ENCODE measurements at places on chromosomes 3 and 15. TPM values are rescaled to one million over a fixed set of nuclear protein-coding genes. Genes with fewer than 3 reads are reported as not detected.

DNA sequence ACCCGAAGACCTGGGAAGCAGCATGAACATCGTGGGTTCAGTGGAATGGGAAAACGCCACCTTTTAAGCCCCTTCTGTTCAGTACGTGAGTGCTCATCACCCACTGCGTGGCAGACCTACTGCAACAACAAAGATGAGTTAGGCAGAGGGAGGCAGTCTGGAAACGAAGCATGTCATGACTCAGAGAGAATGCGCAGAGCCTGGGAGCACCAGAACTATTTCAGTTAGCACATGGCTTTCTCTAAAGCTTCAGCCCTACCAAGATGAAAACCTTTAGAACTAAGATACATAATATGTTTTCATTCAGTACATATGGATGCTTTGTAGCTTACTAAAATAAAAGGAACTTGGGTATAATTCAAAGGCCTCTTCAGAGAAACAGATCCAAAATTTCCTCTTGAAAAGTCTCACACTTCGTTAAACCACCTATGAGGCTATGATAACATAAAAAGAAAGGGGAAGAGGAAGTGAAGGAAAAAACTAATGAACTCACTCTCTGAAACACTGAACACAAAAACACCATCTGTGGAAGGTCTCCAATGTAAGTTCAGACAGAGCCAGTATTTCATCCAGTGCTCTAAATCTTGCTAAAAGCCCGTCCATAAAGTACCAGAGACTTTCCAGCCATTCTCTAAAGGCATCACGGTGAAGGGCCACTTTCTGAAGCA, 140.1 kb downstream of the OCA2 start:
- no peak for DNase-seq

GRCh38 chr15:80159811-80160569, 7.2 kb downstream of the FAH start:
- no peak for DNase-seq

DNA sequence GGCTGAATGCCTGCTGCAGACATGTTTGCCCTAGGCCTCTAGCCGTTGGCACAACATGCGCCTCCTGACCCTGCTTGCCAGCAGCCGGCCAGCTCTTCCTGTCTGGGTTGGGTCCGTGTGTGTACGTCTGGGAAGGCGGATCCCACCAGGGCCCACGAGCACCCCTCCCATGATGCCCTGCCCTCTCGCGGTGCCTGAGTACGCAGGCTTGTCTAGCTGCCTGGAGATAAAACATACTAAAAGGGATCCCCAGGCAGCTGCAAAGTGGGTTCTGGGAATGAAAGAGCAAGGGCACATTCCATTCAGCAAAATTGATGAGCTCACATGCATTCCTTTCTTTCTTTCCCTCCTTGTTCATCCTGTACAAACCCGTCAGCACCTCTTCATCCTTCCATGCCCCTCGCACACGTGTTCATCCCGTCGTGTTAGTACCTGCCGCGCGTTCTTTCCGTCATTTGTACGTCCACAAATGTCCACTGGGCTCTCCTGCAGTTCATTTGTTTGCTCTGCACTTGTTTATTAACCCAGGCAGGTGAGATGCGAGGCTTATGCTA, 74.3 kb downstream of the FBLN2 start:
- no peak for DNase-seq

The C3orf85 gene
- total RNA-seq: not detected

All from dermis microvascular lymphatic vessel endothelial cell (primary cell).